ENCODE measurements at places on chromosomes 6 and 20.

- DNase-seq: no peak
These were observed 62.1 kb downstream of the CEBPB start for GRCh38 chr20:50252701-50253100.

GRCh38 chr6:158269657-158270056 is 42.6 kb upstream of the TULP4 start:
- no peak for DNase-seq

DNA sequence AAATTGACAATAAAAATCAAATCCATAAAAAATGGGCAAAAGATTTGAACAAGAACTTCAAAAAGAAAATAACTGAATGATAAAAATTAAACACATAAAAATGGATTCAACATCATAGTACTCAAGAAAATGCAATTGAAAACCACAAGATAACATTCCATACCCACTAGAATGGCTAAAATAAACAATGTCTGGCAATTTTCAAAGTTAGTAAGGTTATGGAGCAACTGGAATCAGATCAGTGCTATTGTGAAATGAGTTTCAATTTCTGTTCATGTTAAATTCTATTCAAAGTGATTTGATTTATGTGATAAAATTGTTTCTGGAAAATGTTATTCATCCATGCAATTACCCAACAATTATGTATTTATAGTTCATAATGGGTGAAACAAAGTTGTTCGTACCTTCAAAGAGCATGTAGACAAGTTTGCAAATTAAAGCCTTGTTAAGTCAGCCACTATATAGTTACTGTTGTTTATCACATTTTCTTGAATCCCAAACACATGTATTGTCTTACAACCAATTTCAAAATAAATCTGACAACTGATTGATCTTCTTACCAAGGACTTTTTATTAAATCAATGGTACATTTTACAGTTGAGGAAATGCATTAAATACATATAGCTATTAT is 151.5 kb upstream of the CENPW start:
- no peak for DNase-seq

GRCh38 chr6:4957521-4958231 is 46.2 kb downstream of the RPP40 start:
- DNase-seq: no peak

DNA sequence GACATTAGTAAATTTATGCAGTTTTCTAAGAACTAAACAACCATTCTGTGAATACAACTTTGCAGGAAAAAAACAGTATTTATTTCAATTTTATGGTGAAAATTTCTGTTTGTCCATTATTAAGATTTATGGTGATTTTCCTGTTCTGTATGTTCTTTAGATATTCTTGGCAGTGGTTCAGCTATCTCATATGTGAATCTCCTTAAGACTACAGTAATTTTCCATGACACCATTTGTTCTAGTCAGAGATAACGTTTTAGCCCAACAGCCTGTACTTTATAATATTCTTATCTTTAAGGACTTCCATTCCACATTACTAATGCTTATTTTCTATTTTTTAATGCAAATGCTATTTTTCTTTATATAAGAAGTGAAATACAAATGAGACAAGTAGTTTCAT is 504.0 kb downstream of the RFPL4B start:
- no peak for DNase-seq

DNA sequence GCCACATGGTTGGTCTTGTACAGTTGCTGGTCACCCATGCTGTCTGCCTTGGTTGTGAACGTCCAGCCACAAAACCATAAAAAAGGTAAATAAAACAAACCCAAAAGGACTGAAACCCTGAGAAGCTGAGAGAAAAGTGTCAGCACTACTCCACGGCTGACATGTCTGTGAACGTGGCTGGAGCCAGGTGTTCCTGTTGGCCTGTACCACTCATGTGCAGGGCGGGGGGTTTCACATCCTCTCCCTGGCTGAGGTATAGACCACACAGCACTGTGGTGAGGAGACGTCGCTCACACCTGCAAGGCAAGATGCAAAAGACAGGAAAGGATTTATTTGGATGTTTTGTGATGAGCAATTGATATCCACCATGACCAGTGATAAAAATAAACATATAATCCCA is 51.9 kb upstream of the MRPS10 start:
- peak; percentile 96 for DNase-seq

GRCh38 chr6:110778333-110778732 is 36.9 kb downstream of the CDK19 start:
- no peak for DNase-seq

GRCh38 chr6:135870722-135871121 is 19.2 kb downstream of the PDE7B start:
- DNase-seq: no peak

- DNase-seq: no peak
These were observed 19.5 kb downstream of the KIF25 start for GRCh38 chr6:168016721-168017525.

GRCh38 chr6:136351518-136352110 is 62.0 kb upstream of the BCLAF1 start:
- no peak for DNase-seq

DNA sequence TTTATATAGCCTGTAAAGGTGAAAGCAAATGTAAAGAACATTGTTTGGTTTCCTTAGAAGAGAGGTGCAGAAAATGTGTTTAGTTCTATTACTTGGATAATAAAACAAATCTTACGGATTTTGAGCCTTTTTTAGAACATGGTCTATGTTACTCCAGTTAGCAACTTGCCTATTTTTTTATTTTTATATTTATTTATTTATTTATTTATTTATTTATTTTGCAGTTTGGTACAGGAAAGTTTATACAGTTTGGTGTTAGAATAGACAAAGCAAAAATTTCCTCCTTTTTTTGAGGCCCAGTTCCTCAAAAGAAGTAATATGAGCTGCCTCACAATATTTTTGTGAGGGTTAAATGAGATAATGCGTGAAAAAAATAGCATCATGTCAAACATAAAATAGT is 41.6 kb upstream of the EEF1E1 start:
- DNase-seq: no peak

GRCh38 chr6:113094779-113095178 is 747.6 kb downstream of the RFPL4B start:
- DNase-seq: no peak

GRCh38 chr6:166839569-166839968 is 116.8 kb downstream of the RNASET2 start:
- DNase-seq: no peak

- DNase-seq: no peak
These were observed 68.5 kb downstream of the FOXC1 start for GRCh38 chr6:1678201-1678600.

- no peak for DNase-seq
These were observed 2.6 kb upstream of the MUC22 start for GRCh38 chr6:31007694-31008093.

All from MM.1S (cell line).